ENCODE measurements at places on chromosomes 1 and 21.

DNA sequence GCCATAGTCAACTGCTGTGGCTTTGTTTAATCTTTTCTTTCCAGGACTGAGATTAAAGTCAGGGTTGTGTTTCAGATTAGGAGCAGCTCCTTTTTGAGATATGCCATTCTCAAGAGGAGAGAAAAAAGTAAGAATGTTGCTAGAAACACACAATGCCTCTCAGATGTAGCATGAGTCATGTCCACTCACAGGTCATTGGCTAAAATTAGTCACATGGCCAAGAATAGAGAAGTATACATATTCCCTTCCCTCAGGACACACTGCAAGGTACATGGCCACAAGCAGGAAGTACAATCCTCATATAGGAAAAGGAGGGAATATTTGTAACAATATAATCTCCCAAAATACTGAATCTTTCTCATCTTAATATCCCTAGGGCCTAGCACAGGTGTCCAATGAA, 141.9 kb upstream of the PTBP2 start:
- no peak for DNase-seq

- DNase-seq = no peak
Measured at GRCh38 chr1:1914101-1914970, 724 bp upstream of the CALML6 start.

DNA sequence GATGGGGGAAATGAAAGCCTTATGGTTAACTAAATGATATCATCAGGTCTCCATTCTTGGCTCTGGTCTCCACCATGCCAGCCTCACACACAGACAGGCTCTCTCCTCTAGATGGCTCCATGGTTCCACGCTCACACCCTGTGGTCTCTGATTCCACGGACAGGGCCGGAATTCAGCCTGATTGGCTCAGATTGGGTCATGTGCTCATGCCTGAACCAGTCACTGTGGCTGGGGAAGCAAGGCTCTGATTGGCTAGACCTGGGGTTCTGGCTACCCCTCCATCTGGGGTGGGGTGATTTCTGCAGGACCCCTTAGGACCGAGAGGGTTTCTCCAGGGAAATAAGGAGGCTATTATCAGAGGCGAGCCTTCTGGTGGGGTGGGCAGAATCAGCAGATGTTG, 277.0 kb downstream of the PTPRU start:
- DNase-seq = peak; percentile 74

DNA sequence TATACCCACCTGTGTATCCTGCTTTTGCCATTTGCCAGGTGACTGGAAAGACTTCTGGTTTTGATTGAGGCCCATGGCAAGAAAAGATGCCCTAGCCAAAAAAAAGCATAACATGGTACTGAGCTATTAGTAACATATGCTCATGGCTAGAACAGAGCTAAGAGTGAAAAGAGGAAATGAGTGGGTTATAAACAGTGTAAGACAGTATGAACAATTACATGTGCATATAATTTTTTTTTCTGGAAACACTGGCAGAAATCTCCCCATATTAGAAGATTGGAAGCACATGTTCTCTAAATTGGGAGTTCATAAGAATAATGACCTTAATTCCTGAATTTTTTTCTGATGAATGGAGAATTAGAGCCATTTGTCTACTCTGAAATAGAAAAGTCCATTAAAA, 41.2 kb upstream of the PDC start:
- no peak for DNase-seq

DNA sequence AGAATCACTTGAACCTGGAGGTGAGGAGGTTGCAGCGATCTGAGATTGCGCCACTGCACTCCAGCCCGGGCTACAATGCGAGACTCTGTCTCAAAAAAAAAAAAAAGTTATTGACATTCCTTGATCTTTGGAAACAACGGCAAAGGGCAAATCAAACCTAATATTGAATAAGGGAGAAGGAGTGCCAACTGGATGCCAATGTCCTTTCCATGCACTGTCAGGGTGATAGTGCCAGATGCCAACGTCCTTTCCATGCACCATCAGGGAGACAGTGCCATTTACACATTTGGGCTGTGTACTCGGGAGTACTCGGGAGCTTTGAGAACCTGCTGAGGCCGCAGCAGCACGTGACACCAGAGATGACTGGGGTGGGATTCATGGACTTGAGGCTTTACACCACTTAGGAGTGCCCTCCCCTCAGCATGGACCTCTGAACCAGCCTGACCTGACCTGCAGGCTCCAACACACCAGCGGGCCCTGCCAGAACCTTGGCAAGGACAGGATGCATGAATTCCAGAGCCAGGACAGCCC, 34.5 kb upstream of the SOD1 start:
- no peak for DNase-seq

GRCh38 chr1:87215592-87215991, 113.1 kb upstream of the LMO4 start:
- no peak for DNase-seq

DNA sequence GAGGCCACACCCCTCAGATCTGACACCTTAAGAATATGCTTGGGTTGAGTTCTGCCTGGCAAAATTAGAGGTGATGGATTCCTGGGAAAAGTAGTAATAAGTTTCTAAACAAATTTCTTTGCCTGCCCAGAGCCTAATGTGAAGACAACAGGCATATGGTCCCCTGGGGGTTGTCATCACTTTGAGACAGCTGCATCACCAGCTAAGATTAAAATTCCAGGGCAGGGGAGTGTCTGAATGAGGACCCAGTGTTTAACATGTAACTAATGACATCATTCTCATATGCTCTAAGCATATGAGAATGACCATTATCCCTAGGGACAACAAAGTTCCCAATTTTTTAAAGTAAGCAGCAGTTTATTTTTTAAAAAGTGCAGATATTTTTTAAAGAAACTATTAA, 432.2 kb downstream of the PCP4 start:
- no peak for DNase-seq

- DNase-seq = peak; percentile 82
Measured at GRCh38 chr1:248858096-248858890, 592 bp downstream of the ZNF692 start.

DNA sequence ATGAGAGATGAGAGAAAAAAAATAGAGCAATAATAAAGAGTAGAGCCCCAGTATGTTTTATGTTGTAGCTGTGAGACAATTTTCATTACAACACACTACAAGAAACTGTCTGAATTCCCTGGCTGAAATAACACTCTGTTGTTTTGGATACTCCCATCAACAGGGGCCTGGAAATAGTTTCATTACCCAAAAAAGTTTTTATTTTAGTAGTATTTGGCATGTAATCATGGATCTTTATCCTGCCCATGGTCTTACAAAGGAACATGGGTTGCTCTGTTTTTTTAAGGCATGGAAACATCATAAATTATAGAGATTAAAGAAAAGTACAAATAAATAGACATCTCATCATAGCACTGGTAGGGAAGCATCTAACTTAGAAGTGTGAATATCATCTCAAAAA, 56.3 kb downstream of the GNG12 start:
- DNase-seq = no peak

GRCh38 chr1:176602388-176603004, 139.5 kb downstream of the PAPPA2 start:
- no peak for DNase-seq

- DNase-seq = no peak
Measured at GRCh38 chr1:152823294-152823693, 4.0 kb upstream of the LCE1A start.

DNA sequence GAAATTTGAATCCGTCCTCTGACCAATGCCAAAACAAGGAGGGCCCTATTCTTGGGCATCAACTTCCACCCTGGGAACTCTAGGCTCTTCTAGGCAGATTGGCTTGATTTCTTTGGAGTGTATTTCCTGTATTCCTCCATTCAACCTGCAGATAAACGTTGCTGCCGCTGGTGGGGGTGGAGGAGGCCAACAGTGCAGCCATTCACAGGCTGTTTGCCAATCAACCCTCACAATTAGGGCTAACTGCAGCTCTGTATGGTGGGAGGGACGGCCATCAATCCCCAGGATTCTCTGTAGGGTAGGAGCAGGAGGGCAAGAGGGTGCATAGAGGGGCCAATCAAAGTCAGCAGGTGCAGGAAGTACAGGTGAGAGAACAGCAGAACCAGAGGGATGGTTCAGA, 273.1 kb upstream of the PROX1 start:
- DNase-seq = no peak

DNA sequence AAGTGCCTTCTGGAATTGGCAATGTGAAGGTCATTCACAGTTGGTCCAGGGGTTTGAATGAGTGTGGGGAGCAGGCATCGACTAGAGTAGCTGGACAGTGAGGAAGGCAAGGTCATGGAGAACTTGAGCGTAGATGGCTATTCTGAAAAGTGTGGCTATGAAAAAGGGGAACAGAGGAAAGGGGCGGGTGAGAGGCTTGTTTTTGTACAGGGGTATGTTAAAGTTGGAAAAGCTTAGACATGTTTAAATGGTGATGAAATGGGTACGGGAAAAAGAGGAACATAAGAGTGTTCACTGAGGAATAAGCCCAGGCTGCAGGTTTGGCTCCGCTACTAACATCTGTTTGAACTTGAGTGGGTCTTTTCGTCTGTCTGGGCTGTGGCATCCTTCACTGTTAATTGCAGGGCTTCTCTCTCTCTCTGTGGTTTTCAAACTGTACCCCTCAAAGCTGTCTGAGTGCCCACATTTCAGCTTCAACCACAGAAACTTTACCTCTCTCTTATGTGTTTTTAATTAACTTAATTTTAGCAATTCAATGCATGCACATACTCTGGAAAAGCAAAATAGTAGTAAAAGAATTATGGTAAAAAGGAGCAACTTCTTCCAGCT, 70.8 kb upstream of the COA6 start:
- no peak for DNase-seq

GRCh38 chr1:212157252-212157651, 121.7 kb downstream of the DTL start:
- DNase-seq = peak; percentile 77

DNA sequence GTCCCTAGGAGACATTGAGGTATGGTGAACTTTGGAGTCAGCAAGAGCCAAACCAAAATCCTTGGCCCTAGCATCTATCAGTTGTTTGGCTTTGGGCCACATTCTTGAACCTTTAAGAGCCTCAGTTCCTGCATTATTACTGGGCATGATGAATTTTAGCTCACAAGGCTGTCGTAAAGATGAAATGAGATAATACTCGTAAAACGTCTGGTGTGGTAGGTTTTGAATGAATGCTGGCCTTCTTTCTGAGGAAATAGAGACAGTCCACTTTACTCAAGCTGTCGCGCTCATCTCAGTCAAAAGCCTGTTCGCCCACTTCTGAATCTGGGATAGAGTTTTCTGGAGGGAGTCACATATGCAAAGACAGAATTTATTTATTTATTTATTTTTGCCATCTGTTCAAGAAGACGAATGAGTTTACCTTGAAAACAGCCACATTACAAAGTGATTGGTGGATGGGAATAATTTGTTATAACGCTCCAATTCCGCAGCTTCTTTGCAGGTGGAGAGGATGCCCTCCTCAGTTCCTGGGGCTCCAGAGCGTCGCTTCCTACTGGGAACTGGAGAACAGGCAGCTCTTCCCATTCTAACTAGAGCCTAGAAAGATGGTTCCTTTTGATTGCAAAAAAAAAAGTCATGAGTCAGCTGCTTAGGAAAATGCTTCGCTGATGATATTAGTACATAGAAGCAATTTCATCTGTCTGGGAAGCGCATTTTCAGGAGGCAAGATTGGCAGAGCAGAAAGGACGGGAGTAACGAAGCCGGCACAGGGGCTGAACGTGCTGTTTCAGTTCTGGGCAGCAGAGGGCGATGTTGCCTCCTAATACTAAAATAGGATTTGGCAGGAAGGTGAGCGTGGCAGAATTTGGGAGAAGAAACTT, 49.9 kb upstream of the CYP2J2 start:
- peak; percentile 58 for DNase-seq

- peak; percentile 44 for DNase-seq
Measured at GRCh38 chr1:112359961-112360767, 35.9 kb upstream of the CTTNBP2NL start.
